ENCODE measurements at places on chromosomes 11 and 22.

DNA sequence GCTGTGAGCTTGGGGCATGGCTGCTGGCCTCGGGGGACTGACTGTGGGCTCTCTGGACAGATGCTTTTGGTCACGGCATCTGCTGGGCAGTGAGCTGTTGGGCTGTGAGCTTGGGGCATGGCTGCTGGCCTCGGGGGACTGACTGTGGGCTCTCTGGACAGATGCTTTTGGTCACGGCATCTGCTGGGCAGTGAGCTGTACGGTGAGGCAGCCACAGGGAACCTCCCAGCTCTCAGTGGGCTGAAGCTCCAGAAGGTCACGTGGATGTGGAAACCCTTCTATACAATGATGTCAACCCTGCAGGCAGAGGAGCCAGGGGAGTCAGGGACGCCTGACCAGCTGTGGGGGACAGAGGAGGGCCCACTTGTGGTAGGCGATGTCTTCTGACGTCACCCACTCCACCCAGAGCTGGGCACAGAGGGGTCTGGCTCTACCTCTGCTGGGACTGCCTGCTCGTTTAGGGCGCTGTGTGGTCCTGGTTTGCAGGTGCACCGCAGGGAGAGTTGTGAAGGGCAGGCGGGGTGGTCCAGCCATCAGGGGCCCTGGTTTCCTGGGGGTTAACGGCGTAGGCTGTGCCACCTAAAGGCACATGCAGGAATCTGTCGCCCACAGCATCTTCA is 1331.3 kb downstream of the BRD1 start:
- DNase-seq = no peak

- DNase-seq = no peak
Observed at GRCh38 chr11:10551290-10551592, 10.3 kb upstream of the RNF141 start.

DNA sequence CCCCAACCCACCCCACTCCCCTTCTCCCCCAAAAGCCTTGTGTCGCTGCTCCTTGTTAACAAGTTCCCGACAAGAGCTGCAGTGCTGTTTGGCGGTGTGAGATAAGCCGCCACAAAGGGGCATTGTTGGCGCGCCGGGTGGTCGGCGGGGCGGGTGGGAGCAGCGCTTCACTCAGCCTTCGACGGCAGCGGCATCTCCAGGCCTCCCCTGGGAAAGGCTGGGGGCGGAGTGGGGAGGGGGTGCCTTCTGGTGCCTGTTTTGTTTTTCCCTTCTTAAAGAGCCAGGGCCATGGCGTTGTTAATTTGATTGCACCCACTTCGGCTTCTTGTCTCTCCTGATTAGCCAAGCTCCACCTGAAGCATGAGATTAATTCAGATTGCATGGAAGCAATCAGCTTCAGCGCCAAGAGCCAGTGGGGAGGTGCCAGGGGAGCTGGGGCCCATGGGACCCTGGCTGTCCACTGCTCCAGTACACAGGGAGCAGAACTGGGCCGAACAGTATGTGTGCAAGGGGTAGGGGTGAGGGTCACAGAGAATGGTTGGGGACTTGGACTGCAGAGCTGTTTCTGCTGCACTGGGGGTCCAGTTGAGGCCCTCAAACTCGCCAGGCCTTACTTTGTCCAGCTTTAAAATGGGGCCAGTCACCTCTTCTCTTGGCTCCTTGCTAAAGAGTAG is 165.1 kb downstream of the CEP164 start:
- DNase-seq = peak; percentile 22

- no peak for DNase-seq
Observed at GRCh38 chr22:37420686-37421467, 6.4 kb downstream of the ELFN2 start.

GRCh38 chr22:19871023-19871844 is 16.6 kb upstream of the GNB1L start:
- no peak for DNase-seq

Measured in renal cortex interstitium (tissue), 15 donors.